ENCODE measurements at places on chromosomes 1 and 21.

DNA sequence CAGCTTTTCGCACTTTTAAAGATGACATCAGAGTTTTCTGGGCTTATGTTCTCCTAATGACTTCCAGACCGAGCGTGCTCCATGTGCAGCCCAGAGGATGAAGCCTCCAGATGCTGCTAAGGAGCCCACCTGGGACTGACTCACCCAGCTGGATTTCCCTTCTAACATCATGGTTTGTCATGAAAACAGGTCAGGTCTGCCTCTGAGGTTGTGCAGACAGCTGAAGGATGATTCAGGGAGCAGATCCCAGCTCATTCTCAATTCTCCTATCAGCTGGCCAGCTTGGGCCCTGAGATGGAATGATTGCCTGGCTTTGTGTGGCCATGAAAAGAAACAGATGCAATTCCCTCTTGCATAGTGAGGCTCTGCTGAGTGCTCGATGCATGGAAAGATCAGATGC lies 123.9 kb upstream of the DUSP10 start:
- peak; percentile 91 for DNase-seq

- no peak for DNase-seq
These were observed 151.3 kb downstream of the RUNX1 start for GRCh38 chr21:34897828-34898227.

DNA sequence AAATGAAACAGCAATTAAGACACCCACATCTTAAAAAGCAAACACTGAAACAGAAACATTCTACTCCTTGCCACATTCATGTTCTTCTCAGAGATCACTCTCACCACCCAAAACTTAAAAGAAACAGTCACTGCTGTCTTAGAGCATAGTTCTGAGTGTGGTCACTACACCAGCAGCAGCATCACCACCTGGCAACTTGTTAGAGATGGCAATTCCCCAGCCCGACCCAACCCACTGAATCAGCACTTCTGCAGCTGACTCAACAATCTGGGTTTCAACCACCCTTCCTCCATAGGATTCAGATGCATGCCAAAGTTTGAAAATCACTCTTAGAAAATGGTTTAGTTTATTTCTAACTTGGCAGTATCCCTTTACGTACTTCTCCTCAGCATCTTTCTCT lies 126.1 kb downstream of the CDC42BPA start:
- peak; percentile 95 for DNase-seq

DNA sequence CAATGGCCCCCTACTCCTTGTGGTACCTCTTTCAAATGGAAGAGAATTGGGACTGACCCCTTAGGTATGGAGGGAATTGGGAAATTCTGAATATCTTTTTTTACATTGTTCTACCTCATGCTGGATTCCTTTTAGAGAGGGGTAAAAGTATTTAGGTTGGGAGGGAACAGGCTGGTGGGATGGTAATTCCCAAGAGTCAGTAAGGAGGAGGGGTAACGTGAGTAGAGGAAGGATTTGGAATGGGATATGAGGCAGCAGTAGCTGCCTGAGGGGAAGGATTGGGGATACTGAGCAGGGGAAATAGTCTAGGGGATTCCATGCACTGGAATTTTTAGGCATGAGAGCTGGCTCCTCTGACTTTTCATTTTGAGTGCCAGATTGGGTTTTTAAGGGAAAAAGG lies 3.8 kb upstream of the AADACL3 start:
- no peak for DNase-seq

DNA sequence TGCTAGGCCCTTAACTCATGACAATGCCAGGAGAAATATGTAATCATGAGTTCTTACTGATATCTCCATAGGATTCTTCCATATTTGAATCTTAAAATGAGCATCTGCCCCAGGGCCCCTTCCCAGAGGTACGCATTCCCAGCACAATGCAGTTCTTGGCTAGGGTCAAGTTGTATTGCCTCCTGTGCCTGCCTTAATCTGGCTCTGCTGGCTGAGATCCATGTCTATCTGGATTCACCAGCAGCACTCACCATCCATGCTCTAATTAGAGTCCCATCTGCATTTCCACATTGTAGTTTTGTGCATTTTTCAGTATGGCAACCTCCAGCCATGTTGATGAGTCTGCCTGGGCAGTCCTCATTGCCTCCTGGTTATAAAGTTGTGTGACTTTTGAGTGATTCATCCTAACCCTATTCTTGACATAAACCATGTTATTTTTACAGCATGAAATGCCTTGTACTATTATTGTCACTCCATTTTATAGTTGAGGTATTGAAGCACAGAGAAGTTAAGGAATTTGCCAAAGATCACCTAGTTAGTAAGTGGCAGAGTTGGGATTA lies 55.9 kb downstream of the CAMSAP2 start:
- peak; percentile 47 for DNase-seq

GRCh38 chr1:38249001-38249400 lies 202.4 kb upstream of the POU3F1 start:
- DNase-seq, result no peak

- no peak for DNase-seq
These were observed 201.6 kb downstream of the DAB1 start for GRCh38 chr1:57222307-57222706.

- no peak for DNase-seq
These were observed 16.0 kb downstream of the TEX35 start for GRCh38 chr1:178528953-178529335.

GRCh38 chr1:237386362-237387143 lies 344.6 kb downstream of the RYR2 start:
- peak; percentile 31 for DNase-seq

DNA sequence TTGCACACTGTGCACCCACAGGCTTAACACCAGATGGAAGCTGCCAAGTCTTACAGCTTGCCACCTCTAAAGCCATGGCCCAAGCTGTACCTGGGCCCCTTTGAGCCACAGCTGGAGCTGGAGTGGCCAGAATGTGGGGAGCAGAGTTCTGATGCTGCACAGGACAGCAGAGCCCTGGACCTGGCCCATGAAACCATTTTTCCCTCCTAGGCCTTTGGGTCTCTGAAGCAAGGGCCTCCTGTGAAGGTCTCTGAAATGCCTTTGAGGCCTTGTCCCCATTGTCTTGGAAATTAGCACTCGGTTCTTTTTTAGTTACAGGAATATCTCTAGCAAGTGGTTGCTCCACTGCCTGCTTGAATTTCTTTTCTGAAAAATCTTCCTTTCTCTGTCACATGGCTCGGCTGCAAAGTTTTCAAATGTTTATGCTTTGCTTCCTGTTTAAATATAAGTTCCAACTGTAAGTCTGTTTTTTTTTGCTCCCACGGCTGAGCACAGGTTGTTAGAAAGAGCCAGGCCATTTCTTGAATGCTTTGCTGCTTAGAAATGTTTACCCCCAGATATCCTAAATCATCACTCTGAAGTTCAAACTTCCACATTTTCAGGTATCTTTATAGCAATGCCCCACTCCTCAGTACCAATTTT lies 156.8 kb upstream of the GORAB start:
- no peak for DNase-seq

GRCh38 chr1:243798726-243799125 lies 51.3 kb downstream of the AKT3 start:
- DNase-seq, result peak; percentile 81

DNA sequence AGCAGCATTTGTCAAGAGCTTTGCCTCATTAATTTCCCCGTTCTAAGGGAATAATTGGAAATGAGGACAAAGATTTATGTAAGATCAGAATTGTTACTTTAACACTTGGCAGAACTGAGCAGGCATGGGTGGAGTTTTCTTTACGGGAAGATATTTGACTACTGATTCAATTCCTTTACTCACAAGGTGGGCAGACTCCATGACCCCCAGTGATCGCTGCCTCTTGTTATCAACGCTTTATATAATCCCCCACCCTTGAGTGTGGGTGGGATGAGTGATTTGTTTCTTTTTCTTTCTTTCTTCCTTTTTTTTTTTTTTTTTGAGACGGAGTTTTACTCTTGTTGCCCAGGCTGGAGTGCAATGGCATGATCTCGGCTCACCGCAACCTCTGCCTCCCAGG lies 65.3 kb upstream of the TENT5B start:
- no peak for DNase-seq

DNA sequence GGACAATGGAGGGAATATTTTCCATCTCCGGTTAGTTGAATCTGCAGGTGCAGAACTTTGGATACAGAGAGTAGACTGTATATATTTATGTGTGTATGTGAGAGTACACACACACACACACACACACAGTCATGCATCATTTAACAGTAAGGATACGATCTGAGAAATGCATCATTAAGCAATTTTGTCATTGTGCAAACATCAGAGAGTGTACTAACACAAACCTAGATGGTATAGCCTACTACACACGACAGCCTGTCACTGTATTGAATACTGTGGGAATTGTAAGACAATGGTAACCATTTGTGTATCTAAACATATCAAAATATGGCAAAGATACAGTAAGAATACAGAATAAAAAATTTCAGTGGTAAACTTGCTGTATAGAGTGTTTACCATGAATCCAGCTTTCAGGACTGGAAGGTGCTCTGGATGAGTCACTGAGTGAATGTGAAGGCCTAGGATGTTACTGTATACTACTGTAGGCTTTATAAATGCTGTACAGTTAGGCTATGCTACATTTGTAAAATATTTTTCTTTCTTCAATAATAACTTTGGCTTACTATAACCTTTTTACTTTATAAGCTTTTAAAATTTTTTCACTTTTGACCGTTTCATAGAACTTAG lies 138.5 kb downstream of the ZZZ3 start:
- DNase-seq, result peak; percentile 53

DNA sequence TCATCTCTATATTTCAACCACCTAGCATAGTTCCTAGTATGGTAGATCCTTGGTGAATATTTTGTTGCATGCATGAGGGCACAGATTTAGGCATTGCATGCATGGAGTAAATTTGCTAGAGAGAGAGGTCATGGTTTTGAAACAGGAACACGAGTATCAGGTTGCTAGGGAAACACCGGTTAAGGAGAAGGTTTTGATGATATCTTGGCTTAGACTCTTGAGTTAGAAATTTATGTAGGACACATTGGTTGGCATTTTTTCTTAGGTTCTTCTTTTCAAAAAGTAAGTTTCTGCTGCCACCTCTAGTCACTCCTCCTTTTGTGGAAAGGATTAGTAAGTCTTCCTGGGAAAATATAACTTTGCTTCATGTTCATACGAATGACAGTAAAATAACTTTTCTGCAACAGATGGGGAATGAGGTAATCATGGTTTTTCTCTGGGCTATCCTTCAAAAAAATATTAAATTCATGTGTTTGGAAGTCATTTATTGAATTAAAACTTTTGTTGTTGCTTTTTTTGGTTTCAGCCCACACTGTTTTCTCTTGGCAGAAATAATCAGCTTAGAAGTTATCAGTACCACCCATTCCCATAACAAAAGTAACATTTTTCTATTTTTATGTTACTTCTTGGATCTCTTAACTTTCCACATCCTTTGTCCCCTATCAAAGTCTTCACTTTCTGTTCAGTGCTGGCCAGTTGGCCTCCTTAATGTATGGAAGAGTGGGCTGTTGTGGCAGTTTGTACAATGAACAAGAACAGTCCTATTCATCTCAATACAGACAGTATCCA lies 97.3 kb downstream of the PLA2G4A start:
- peak; percentile 32 for DNase-seq

GRCh38 chr1:84947536-84948410 lies 49.1 kb downstream of the MCOLN2 start:
- DNase-seq, result no peak

GRCh38 chr1:235093696-235094592 lies 34.7 kb downstream of the TOMM20 start:
- DNase-seq, result no peak

GRCh38 chr1:8858112-8858668 lies 20.3 kb downstream of the ENO1 start:
- peak; percentile 67 for DNase-seq

- DNase-seq, result no peak
These were observed 1.6 kb upstream of the C1orf35 start for GRCh38 chr1:228104526-228105269.

- DNase-seq, result no peak
These were observed 624.4 kb downstream of the NCAM2 start for GRCh38 chr21:21622460-21623234.

DNA sequence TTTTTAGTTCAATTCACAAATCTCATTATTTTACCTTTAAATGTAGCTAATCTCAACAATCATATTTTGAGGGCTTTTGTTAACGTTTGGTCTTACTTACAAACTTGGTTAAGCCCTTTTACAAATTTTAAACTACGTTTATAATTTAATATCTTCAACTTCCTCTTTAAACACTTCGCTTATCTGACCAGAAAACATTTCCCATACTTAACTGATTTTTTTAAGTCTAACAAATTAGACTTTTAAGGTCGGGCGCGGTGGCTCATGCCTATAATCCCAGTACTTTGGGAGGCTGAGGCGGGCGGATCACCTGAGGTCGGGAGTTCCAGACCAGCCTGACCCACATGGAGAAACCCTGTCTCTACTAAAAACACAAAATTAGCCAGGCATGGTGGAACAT lies 300.9 kb downstream of the LMX1A start:
- DNase-seq, result no peak

GRCh38 chr1:55446351-55446750 lies 231.2 kb upstream of the USP24 start:
- DNase-seq, result peak; percentile 68

Measured in foreskin fibroblast (primary cell).